Spleen (tissue), 13 donors: ENCODE measurements at places on chromosomes 2 and 18. TPM values are rescaled to one million over a fixed set of nuclear protein-coding genes. Genes with fewer than 3 reads are reported as not detected.
A peak's percentile ranks its signal among the peaks of the same experiment; 100 is the strongest.

DNA sequence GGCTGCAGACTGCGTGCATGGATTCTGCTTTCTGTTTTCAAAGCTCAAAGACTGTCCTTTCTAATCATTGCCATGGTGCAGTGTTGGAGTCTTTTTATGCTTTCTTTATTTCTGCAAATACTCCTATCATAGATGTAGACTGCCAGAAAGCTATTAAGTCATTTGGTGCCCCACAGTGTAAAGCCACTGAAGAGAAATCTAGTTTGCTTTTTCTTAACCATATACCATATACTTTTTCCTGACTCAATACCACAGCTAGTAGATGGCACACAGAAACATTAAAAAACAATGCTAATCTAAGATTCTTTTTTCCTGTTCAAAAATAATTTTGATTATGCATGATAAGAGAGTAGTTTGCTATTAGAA, 109.9 kb upstream of the RAB27B start:
- peaks cover 9% of the 10 kb centered on the region for H3K27me3 ChIP-seq
- H3K4me3 ChIP-seq: no peak overlapping the region
- DNase-seq: no peak
- H3K36me3 ChIP-seq: no peaks in the 10 kb centered on the region
- H3K4me1 ChIP-seq: no peaks in the 10 kb centered on the region

- no peaks in the 10 kb centered on the region for H3K36me3 ChIP-seq
- no peak overlapping the region for H3K4me3 ChIP-seq
- no peaks in the 10 kb centered on the region for H3K27me3 ChIP-seq
- no peaks in the 10 kb centered on the region for H3K4me1 ChIP-seq
- H3K27ac ChIP-seq: no peak overlapping the region
These were observed 97.0 kb upstream of the MC4R start for GRCh38 chr18:60469387-60470100.

Gene SNTG2
- total RNA-seq: 12.8 TPM

- DNase-seq: no peak
- H3K27me3 ChIP-seq: no peaks in the 10 kb centered on the region
- H3K4me1 ChIP-seq: peaks cover 7% of the 10 kb centered on the region
- peaks cover 56% of the 10 kb centered on the region for H3K36me3 ChIP-seq
These were observed 20.6 kb downstream of the DUSP11 start for GRCh38 chr2:73759285-73759764.

DNA sequence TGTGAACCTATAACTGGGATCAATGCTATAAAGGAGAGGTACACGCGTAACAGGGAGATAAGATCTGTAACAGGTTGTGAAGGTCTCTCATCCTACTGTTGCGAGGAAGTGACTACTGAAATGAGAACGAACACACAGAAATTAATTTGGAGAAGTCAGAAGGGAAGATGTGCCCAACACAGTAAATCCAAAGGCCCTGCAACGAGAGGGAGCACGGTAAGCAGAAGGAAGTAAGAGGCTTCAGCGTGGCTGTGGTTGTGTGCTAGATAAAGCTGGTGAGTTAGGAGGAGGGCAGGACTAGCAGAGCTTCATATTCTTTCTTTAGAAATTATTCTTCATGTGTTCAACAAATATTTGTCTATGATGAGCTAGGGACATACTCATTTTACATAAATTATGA, 2.5 kb upstream of the ATG16L1 start:
- H3K4me3 ChIP-seq: no peak overlapping the region
- no peaks in the 10 kb centered on the region for H3K36me3 ChIP-seq
- no peaks in the 10 kb centered on the region for H3K27me3 ChIP-seq
- H3K4me1 ChIP-seq: peaks cover 25% of the 10 kb centered on the region
- DNase-seq: no peak
- no peak overlapping the region for H3K27ac ChIP-seq

GRCh38 chr2:242031481-242032019, 162.0 kb downstream of the RTP5 start:
- peak overlapping the region; percentile 46 for H3K4me3 ChIP-seq
- no peaks in the 10 kb centered on the region for H3K27me3 ChIP-seq
- peaks cover 6% of the 10 kb centered on the region for H3K4me1 ChIP-seq
- no peak overlapping the region for H3K27ac ChIP-seq
- peak; percentile 76 for DNase-seq

GRCh38 chr2:196383799-196384198, 212.4 kb upstream of the STK17B start:
- H3K27me3 ChIP-seq: no peaks in the 10 kb centered on the region
- no peak overlapping the region for H3K27ac ChIP-seq
- H3K36me3 ChIP-seq: no peaks in the 10 kb centered on the region
- no peaks in the 10 kb centered on the region for H3K4me1 ChIP-seq

DNA sequence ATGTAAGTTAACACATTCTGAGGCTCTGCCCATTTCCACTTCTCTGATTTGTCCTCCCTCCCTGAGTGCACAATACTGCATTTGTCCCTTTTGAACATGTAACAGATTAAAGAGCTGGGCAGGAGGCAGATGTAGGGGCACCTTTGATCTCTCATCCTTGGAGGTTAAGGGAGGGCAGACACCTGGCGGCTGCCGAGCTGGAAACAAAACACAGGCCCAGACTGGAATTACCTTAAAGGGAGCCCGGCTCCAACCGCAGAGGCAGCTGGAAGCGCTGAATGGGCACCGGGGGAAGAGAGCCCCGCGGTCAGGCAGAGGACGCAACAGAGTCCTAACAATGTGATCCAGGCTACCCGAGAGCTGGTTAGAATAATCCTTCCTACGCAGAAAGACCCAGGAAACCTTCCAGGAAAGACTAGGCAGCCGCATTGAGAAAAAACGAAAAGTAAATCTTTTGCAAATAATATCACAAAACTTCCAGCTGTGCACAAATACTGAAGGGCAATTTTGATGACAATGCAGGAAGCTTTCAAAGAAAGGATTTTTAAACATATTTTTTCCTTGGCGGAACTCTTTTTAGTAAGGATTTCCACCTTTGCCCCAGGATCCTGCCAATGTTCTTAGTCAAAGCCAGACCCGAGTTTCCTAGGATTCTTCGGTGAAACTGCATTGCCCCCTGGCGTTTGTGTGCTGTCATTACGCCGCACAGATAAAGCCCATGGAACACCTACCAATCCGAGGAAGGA, 216.0 kb downstream of the TGIF1 start:
- H3K27me3 ChIP-seq: no peaks in the 10 kb centered on the region
- DNase-seq: peak; percentile 88
- H3K27ac ChIP-seq: peak overlapping the region; percentile 54
- peaks cover 27% of the 10 kb centered on the region for H3K4me1 ChIP-seq
- no peaks in the 10 kb centered on the region for H3K36me3 ChIP-seq

DNA sequence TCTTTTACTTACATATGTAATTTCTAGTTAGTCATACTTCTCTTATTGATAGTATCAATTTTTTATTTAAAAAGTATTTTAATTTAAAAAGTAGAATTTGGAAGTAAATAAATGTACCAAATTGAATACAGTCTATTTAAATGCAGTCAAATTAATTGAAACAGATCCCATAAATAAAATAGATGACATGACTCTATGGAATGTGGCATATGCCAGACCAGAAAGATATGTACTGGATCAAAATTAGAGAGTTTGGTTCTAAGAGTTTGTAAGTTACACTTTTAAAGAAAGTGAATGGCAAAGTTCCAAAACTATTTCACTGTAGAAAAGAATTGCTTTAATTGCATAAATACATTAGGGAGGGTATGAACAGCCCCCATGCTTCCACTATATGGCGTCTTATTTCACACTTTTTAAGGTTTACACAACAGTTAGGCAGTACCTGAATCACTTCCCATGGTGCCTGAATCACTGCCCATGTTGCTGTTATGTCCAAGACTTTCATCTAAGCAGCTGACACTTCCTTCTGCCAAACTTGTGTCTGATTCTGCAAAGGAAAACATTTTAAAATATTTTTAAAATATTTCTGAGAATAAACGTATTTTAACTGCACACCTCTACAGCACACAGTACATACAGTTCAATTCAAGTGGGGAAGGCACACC, 25.2 kb downstream of the IFIH1 start:
- H3K4me3 ChIP-seq: no peak overlapping the region
- DNase-seq: no peak
- no peak overlapping the region for H3K27ac ChIP-seq
- no peaks in the 10 kb centered on the region for H3K27me3 ChIP-seq

Gene AKAIN1
- total RNA-seq: not detected

- no peaks in the 10 kb centered on the region for H3K4me1 ChIP-seq
- H3K4me3 ChIP-seq: no peak overlapping the region
- H3K36me3 ChIP-seq: no peaks in the 10 kb centered on the region
These were observed 83.1 kb downstream of the EDAR start for GRCh38 chr2:108905906-108906305.

- no peak overlapping the region for H3K4me3 ChIP-seq
- no peaks in the 10 kb centered on the region for H3K4me1 ChIP-seq
- DNase-seq: peak; percentile 24
- no peaks in the 10 kb centered on the region for H3K36me3 ChIP-seq
These were observed 29.6 kb downstream of the TFCP2L1 start for GRCh38 chr2:121255358-121255757.

DNA sequence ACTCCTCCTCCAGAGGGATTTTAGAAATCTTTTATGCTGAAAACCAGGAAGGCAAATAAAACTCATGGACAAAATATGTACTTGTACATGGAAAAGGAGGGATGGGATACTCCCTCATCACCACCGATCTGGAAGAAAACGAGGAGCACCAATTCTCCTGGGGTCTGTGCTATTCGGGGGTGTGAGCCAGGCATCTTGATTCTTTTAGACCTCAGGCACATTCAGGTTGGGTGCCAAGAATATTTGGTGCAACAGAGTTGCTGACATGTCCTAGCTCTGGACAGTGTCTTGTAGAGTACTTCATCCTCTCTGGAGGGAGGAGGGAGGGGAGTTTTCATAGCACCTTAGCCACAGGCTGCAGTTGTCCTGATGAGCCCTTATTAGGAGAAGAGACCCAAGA, 163.0 kb downstream of the PRKCE start:
- no peak overlapping the region for H3K27ac ChIP-seq
- DNase-seq: no peak
- no peaks in the 10 kb centered on the region for H3K36me3 ChIP-seq
- no peaks in the 10 kb centered on the region for H3K27me3 ChIP-seq

Gene GATA6
- total RNA-seq: 32.0 TPM

Gene SCYGR5
- not detected for total RNA-seq

- H3K27ac ChIP-seq: no peak overlapping the region
- peaks cover 6% of the 10 kb centered on the region for H3K36me3 ChIP-seq
- H3K27me3 ChIP-seq: no peaks in the 10 kb centered on the region
- H3K4me3 ChIP-seq: no peak overlapping the region
- no peaks in the 10 kb centered on the region for H3K4me1 ChIP-seq
These were observed 31.7 kb downstream of the UBE2F start for GRCh38 chr2:237998530-237998929.

- DNase-seq: no peak
- no peaks in the 10 kb centered on the region for H3K36me3 ChIP-seq
- no peaks in the 10 kb centered on the region for H3K4me1 ChIP-seq
- H3K4me3 ChIP-seq: peak overlapping the region; percentile 16
These were observed 3.5 kb downstream of the ICOS start for GRCh38 chr2:203940039-203940438.

DNA sequence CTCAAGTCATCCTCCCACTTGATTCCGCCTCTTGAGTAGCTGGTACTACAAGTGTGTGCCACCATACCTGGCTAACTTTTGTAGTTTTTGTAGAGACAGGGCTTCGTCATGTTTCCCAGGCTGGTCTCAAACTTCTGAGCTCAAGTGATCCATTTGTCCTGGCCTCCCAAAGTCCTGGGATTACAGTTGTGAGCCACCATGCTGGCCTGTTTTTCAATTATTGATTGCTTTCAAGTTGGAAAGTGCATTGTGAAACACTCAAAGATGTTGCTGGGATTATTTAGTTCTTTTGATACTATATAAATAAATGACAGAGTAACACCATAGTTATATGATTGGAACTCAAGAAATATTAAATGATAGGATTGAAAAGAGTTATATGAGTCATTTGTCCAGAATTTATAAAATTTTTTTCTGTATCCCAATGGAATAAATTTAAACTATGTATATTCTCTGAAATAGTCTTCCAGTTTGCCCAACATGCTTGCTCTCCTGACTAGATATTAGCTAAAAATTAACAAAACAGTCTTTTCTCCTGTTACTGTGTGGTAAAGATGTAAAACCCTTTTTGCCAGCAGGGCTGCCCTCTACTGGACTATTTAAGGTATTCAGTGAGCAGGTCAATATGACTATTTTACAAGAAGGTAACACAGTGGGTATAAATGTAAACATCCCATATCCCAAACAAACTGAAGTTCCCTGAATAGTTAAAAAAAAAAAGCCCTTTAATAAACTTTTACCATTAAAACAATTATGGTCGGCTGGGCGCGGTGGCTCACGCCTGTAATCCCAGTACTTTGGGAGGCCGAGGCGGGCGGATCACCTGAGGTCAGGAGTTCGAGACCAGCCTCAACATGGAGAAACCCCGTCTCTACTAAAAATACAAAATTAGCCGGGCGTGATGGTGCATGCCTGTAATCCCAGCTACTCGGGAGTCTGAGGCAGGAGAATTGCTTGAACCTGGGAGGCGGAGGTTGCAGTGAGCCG, 42.7 kb downstream of the ACSL3 start:
- H3K4me3 ChIP-seq: no peak overlapping the region
- DNase-seq: no peak
- H3K4me1 ChIP-seq: no peaks in the 10 kb centered on the region
- H3K36me3 ChIP-seq: no peaks in the 10 kb centered on the region

Gene L3MBTL4
- 13.4 TPM for total RNA-seq

- H3K27me3 ChIP-seq: no peaks in the 10 kb centered on the region
- no peak for DNase-seq
- no peak overlapping the region for H3K4me3 ChIP-seq
- no peaks in the 10 kb centered on the region for H3K36me3 ChIP-seq
- H3K4me1 ChIP-seq: no peaks in the 10 kb centered on the region
These were observed 211.3 kb downstream of the ERBB4 start for GRCh38 chr2:212327171-212327809.

GRCh38 chr2:58560531-58560930, 319.4 kb upstream of the FANCL start:
- H3K36me3 ChIP-seq: no peaks in the 10 kb centered on the region
- H3K4me3 ChIP-seq: no peak overlapping the region
- DNase-seq: no peak
- no peak overlapping the region for H3K27ac ChIP-seq

Gene ANKRD30BL
- total RNA-seq: not detected

DNA sequence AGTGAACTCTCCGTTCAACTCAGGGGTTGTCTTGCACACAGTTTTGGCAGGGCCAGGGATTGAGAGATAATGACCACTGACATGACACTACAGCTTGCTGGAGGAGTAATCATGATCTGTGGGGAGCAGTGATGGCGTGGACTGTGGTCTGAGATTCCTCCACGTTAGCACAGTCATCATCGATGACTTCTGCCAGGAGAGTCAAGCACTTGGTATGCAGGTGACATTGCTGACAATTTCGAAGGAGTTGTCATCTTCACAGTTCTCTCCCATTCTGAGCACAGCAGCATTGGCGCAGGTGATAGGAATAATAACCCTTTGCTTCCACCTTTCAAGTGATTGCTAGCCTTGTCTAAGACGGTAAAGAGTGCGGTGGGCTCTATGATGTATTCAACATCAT, 79.8 kb downstream of the SGPP2 start:
- H3K4me1 ChIP-seq: no peaks in the 10 kb centered on the region
- DNase-seq: no peak
- H3K27me3 ChIP-seq: no peaks in the 10 kb centered on the region
- no peak overlapping the region for H3K4me3 ChIP-seq
- no peak overlapping the region for H3K27ac ChIP-seq

Gene POLE4
- total RNA-seq: 30.9 TPM
